ENCODE measurements at places on chromosomes 2 and 18.

DNA sequence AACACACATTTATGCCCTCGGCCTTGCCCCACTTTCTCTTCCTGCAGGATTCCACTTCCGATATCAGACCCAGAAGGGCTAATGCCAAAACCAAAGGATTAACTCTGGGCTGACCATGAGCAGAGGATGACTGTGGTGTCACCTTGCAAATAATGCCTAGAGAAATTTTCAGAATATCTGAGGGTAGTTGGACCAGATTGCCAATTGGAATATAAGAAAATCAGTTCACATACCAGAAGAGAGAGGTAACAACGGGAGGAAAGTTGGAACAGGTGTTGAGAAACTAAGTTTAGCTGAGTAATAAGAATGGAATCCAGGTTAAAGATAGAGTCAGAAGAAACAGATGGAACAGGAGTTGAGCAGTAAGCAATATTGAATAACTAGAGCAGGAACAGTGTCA lies 232.7 kb upstream of the UBE2E3 start:
- DNase-seq, result no peak

GRCh38 chr2:187148059-187148714 lies 299.2 kb upstream of the ZSWIM2 start:
- DNase-seq, result no peak

GRCh38 chr18:74509856-74510769 lies 13.9 kb downstream of the CNDP2 start:
- DNase-seq, result no peak

DNA sequence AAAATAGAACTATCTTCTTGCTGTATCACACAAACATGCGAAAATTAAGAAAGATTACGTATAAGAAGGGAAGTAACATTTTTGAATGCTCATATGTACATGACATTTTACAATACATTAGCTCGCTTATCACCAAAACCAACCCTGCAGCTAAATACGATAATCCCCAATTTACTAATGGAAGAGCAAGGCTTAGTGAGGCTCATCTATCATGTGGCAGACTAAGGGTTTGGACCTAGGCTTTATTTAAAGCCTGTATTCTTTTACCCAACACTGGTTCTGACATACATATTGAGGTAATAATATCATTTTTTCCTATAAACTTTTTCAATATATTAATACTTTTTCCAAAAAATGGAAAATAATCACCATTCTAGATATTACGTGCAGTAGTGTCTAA lies 116.8 kb upstream of the TTC39C start:
- DNase-seq, result no peak

DNA sequence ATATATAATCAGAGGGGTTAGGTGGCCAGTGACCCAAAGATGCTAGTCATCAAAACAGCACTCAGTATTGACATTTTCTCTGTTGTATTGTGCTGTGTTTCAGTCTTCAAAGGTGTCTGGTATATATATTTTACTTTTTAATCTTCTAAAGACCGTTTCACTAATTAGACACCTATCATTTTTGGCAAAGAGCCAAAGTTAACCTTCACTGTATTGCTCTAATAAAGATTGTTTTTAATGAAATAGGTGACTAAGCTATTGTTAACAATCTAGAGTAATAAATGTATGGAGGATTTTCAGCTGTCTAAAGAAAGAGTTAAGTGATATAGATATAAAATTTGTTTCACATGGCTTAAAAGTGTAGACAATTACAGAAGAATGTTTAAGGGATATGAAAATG lies 264.0 kb downstream of the CNTNAP5 start:
- DNase-seq, result no peak

DNA sequence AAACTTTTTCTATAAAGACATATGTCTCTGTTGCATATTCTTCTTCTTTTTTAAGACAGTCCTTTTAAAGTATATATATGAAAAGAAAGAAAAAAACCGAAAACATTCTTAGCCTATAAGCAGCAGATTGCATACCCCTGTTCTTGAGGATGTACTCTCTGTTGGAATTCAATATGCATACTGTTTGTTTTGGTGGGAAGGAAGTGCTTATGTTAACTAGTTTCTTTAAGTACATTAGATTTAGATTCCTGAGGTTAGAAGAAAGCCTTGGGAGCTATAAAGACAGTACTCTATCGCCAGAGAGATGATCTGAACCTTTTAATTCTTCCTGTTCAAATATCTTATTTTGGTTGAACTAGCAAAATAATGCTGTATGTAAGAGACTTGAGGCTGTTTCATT lies 46.8 kb upstream of the TBR1 start:
- no peak for DNase-seq

DNA sequence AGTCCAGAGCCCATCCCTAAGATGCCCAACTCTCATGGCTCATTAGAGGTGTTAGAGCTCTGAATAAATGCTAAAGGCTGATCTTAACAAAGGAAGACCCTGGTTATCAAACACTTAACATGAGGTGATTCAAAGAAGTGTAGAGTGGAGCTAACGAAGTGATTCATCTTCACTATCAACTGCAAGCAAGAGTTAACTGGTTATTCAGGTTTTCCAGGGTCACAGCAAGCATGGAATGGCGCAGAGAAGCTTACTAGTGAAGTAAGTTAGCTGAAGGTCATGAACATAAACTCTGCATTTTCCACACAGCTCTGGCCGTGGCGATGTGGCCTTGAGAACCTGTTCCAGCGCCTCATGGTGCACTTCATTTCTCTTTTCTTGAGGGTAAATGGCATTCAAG lies 17.0 kb downstream of the RND3 start:
- no peak for DNase-seq

- peak; percentile 48 for DNase-seq
Measured at GRCh38 chr18:48124857-48125626, 194.6 kb upstream of the SMAD2 start.

GRCh38 chr2:215186021-215186420 lies 47.6 kb upstream of the ABCA12 start:
- no peak for DNase-seq

GRCh38 chr18:48974304-48975119 lies 23.7 kb upstream of the SMAD7 start:
- no peak for DNase-seq

GRCh38 chr2:139218181-139218580 lies 438.0 kb upstream of the NXPH2 start:
- DNase-seq, result no peak

- no peak for DNase-seq
Measured at GRCh38 chr18:26159353-26159752, 25.7 kb downstream of the PSMA8 start.

DNA sequence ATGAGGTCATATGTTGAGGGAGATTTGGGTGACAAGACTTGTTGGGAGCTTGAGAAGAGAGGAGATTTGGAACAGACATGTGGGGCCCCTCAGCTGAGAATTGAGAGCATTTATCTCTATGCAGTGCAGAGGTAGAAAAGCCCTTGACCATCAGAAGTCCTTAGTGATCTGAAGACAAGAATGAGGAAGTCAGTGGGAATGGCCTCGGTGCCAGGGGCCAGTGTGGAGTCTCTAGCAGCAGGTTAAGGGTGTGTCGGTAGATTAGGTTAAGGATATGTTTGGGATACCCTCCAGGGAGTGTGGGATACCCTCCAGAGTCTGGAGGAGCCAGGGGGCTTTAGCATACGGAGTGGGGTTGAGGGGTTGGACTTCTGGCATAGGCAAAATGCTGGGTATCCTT lies 41.6 kb downstream of the FBXO48 start:
- no peak for DNase-seq

GRCh38 chr18:41655074-41655473 lies 300.0 kb upstream of the PIK3C3 start:
- DNase-seq, result no peak

GRCh38 chr2:232286001-232286868 lies 92.3 kb upstream of the ALPP start:
- DNase-seq, result no peak

GRCh38 chr18:50866765-50867164 lies 12.2 kb upstream of the ME2 start:
- no peak for DNase-seq

DNA sequence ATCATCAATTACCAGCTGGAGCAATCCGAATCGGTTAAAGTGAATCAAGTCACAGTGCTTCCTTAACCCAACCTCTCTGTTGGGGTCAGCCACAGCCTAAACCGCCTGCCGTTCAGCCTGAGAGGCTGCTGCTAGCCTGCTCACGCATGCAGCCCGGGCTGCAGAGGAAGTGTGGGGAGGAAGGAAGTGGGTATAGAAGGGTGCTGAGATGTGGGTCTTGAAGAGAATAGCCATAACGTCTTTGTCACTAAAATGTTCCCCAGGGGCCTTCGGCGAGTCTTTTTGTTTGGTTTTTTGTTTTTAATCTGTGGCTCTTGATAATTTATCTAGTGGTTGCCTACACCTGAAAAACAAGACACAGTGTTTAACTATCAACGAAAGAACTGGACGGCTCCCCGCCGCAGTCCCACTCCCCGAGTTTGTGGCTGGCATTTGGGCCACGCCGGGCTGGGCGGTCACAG lies 496 bp upstream of the ITGA4 start:
- peak; percentile 71 for DNase-seq

DNA sequence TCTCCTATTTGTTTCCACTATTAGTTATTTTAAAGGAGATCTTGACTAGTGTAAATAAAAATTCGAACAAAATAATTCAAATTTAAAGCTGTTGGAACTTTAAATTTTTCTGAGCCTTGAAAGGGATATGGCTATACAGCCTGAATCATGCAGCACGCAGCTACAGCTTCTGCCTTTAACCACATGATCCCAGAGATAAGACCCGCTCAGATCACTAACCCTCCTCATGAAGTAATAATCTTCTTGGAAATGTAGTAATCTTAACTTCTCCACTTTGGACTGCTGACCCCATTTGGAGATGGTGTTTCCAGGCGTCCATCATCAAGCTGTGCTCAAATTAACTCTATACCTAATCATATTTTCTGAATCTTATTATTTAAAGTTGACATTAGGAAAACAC lies 336.6 kb downstream of the DSC3 start:
- DNase-seq, result no peak
